ENCODE measurements at places on chromosomes 4 and X.

DNA sequence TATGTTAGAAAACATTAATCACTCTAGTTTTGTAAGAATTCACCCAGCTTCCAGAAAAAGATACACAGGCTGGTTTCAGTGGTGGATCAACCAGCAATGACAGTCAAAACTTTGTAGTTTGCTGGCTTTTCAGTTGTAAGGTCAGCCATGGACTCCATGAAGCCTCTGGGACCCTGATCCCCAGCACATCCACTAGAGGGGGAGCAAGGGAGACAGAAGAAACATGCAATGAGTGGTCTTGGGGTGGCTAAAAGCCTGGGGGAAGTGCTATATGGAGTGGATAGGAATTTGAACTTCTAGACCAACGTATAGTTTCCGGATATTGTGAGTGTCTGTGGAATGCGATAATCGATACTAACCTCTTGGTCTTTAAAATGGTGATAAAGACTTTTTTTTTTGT lies 72.7 kb downstream of the AFF2 start:
- DNase-seq, result no peak

GRCh38 chr4:38560340-38560739 lies 103.7 kb upstream of the KLF3 start:
- no peak for DNase-seq

- DNase-seq, result no peak
These were observed 4.2 kb downstream of the CENPVL3 start for GRCh38 chrX:51614353-51615012.

DNA sequence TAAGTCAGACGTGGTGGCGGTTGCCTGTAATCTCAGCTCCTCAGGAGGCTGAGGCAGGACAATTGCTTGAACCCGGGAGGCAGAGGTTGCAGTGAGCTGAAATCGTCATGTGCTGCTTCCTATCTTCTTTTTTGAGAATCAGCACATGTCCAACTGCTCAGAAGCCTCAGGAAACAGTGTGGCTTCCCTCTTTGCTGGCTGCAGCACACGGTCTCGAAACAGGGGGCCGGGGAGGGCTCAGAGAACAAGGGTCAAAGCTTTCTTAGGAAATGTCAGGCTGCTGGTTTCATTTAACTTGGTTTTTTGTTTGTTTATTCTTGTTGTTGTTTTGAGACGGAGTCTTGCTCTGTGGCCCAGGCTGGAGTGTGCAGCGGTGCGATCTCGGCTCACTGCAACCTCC lies 31.3 kb downstream of the CRLF2 start:
- no peak for DNase-seq

GRCh38 chr4:139853309-139853708 lies 187.7 kb downstream of the MGST2 start:
- no peak for DNase-seq

DNA sequence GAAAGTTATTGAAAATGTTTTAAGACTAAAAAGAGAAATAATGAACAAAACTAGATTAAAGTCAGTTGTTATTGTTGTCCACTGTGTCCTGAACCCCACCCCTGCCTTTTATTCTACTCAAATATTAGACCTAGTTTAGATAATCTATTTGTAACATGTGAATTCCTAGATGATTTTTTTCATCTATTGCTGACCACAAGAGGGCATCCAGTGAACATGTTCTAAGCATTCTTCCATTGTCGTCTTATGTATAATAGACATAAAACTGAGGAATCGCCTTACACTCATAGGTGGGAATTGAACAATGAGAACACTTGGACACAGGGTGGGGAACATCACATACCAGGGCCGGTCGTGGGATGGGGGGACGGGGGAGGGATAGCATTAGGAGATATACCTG lies 36.4 kb upstream of the HPRT1 start:
- no peak for DNase-seq

- no peak for DNase-seq
These were observed 55.3 kb upstream of the TECRL start for GRCh38 chr4:64464581-64464980.

DNA sequence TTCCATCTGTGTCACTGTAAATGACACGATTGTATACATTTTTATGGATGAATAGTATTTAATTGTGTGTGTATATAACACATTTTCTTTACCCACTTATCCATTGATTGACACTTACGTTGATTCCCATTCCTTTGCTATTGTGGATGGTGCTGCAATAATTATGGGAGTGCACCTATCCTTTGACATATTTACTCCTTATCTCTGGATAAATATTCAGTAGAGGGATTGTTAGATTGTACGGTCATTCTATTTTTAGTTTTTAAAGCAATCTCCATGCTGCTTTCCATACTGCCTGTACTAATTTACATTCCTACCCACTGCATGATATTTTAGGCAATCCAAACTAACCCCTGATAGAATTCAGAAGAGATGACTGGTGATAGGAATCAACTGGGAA lies 980.1 kb downstream of the FSTL5 start:
- no peak for DNase-seq

- DNase-seq, result no peak
These were observed 224.1 kb downstream of the ARHGAP10 start for GRCh38 chr4:147955827-147956558.

DNA sequence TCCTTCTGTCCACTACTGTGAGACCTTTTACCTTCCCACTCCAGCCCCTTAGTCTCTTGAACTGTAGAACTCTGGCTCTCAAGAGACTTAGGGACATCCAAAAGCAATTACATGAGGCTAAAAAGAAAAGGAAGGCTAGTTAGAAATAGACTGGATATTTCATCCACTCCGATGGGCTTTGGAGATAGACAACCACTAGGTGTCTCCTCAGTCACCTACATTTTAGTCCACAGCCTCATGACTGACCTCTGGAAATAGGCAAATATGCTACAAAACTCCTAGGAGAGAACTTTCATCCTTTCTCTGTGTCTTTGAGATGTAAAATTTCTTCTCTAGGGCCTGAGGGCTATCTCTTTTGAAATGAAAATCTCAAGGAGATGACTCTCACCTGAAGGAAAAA lies 45.1 kb upstream of the LAMP2 start:
- no peak for DNase-seq

DNA sequence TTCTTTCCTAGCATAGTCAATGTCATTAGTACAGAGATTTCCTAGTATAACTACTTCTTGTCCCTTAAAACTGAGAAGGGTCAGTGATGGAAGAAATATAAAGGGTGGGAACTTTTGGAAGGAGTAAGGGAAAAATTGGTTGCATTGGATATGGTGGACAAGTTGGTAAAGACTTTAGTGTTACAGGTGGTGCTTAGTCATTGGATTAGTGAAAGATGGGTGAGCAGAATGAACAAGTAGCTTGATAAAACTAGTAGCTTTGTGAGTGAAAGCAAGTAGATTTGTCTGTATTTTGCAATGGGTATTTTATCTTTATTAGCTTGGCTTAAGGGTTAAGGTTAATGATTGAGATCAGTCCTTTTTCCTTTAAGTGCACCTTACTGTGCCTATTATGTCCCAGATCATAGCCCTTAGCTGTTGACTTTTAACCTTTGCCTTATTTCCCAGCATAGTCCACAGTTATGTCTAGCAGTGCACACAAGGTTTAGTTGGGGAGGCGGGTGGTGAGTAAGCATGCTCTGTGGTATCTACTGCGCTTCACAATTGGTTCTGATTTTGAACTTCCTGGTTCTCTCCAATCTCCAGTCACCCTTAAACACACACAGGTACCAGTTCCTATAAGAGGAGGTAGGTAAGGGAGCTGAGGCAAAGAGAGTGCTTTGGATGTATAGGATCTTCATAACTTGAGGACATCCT lies 9.5 kb downstream of the WDR44 start:
- DNase-seq, result no peak

- DNase-seq, result no peak
These were observed 1415.8 kb upstream of the TENM3 start for GRCh38 chr4:180827232-180828009.

DNA sequence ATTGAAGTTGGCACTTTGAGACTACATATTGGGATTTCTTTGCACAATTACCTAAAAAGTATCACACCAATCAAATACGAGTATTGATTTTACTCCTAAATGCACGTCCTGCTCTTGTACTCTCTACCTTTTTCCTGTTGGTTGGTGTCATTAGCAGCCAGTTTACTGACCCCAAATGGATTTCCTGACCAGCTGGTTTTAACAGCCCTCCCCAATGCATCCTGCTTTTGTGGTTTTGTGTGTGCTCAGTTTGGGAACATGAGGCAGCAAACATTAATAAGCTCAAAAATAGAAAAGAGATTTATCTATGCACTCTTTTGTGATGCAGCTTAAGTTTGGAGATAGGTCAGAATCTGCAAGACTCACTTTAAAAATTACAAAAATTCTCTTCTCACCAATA lies 230.3 kb downstream of the MAPK10 start:
- no peak for DNase-seq

- DNase-seq, result no peak
These were observed 480.7 kb downstream of the INPP4B start for GRCh38 chr4:142365391-142365790.

GRCh38 chrX:34555481-34555880 lies 101.6 kb downstream of the TMEM47 start:
- DNase-seq, result no peak

GRCh38 chr4:37648084-37648817 lies 37.9 kb downstream of the RELL1 start:
- DNase-seq, result no peak

- DNase-seq, result no peak
These were observed 2.8 kb upstream of the IL21 start for GRCh38 chr4:122623637-122624166.

GRCh38 chr4:1959104-1959384 lies 49.7 kb downstream of the NELFA start:
- DNase-seq, result no peak

DNA sequence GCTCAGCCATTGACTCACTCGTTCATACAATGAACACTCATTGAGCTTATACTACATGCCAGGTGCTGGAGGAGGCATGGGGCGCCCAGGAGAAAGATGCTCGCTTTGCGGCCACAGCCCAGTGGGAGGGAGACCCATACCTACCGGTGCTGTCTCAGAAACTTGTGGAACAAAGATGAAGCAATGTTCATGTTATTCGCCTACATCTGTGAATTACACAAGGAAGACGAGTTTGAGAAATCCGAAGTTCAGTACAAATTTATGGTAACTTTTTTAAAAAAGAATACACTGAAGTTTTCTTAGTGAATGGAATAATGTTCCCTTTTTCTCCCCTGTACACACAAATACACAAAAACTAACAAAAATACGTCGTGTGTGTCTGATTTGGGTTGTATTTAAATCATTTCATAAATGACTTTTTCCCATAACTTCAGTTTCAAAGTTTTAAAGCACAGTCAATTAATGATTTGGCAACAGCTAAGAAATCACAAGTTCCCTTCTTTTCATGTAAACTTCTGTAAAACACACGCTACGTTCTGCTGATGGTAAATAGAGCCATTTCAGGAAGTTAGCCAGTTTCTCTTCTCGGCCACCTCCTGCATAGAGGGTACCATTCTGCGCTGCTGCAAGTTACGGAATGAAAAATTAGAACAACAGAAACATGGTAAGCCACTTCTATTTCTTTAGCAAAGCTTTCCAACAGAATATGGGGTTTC lies at the start of gene TLR8:
TLR8 (plus strand) TSS at position 575 of the 716 bp plus-strand sequence; CDS start at position 662, 87 bp downstream.
- DNase-seq, result no peak

DNA sequence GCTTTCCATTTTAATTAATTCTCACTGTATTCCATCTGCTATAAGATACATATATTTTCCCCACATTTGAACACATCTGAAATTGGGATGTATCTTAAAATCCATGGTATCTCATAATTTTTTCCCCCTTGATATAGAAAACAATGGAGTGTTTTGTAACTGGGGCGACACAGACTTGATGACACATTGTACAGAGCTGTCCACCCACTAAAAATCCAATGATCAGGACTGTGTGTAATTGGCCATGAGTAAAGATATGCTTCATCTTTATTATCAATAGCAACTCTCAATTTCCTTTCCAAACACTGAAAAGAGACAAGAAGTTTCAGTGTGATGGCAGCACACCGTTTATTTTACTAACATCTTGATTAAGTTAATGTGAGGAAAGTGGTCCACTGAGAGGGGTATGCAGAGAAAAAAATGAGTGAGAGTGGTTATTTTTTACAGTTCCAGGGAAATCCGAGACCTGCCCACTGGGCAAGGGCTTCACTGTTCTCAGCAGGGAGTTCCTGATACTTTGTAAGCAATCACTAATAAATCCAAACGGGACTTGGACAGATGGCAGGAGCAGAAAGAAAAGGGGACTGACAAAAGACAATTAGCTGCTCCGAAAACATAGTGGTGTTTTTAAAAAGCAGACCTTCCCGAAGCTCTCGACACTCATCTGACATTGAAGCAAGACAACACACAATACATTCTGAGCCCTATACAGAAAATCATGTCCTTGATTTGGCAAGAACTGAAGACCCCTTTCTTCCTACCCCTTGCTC lies 149.4 kb downstream of the TSPAN5 start:
- DNase-seq, result no peak

- DNase-seq, result no peak
These were observed 88.0 kb upstream of the TLR2 start for GRCh38 chr4:153595894-153596601.

GRCh38 chr4:109562457-109563239 lies 2.6 kb downstream of the MCUB start:
- no peak for DNase-seq

DNA sequence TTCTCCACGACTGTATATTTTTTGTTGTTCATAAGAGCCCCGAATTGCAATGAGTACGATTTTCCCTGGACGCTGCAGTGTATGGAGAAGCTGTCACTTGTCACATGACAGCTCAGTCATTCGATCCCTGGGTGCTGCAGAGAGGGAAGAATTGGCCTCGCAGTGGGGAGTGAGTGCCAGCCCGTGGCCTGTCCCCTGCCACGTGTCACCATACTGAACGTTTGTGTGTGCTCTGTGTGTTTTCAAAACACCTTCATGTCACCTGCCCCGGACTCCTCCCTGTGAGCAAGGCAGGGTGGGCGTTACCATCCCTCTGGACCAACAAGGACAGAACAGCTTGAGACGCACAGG lies 77.9 kb downstream of the TBL1X start:
- DNase-seq, result no peak

DNA sequence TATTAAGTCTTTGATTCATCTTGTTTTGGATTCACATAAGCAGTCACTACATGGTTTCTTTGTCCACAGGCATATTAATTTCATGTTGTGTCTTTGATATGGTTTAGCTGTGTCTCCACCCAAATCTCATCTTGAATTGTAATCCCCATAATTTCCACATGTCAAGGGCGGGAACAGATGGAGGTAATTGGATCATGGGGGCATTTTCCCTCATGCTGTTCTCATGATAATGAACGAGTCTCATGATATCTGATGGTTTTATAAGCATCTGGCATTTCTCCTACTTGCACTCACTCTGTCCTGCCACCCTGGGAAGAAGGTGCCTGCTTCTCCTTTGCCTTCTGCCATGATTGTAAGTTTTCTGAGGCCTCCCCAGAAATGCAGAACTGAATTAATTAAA lies 1811.2 kb upstream of the PCDH10 start:
- no peak for DNase-seq

DNA sequence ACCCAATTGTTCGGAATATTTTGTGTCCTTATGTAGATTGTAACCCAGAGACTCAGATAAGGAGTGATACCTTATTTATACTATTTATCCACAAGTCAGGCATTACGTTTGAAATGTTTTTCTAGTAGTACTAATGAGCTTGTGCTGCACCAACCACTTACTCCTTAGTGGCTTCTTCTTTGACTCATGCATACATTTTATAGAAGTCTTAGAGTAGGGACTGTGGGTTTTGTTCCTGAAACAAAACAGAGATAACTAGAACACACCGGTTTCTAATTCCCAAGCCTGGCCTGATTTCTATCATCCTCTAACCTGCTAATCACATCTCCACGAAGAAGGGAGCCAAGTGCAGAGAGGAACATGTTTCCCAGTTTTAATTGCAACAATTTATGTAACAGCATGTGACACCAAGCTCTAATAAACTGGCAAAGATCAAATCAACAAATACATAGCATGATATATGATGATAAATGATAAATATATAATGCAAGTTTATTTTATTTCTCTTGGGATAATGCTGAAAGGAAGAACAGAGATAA lies 32.3 kb downstream of the MGARP start:
- DNase-seq, result no peak
